ENCODE measurements at places on chromosomes 7 and 10.

- no peak for DNase-seq
Observed at GRCh38 chr10:119112056-119112455, 8.1 kb downstream of the DENND10 start.

DNA sequence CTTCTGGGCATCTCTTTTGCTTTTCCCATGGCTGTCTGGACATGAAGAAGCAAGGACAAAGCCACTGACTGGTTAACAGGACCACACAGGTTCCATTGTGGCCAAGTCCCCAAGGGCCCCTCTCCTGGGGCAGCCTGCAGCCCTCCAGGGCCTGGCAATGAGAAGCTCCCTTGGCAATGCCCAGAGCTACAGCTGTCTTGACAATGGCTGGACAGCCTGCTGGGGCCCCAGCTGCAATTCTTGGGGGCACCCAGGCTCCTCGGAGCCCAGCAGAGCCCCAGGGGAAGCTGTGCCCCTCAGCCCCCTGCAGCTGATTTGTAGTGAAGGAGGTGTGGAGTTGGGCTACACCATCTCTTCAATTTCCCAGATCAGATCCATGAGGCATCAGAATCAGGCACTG lies 384.9 kb upstream of the PODXL start:
- no peak for DNase-seq

DNA sequence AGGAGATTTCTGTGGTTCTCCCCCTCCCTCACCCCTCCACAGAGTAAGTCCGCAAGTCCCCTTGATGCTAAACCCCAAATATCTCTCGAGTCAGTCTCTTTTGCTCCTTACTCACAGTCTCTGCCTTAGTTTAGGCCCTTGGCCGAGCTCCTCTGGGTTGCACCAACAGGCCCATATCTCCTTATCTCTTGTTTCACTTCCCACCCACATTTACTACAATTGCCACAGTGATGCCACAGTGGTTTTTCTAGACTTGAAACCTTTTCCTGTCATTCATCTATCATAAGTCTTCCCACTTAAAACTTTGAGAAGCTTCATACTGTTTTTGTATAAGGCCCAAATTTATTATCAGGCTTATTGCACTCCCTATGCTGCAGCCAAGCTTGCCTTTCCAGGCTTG lies 23.4 kb upstream of the NME8 start:
- DNase-seq = no peak

- no peak for DNase-seq
Observed at GRCh38 chr10:129075508-129075907, 391.5 kb upstream of the MGMT start.

DNA sequence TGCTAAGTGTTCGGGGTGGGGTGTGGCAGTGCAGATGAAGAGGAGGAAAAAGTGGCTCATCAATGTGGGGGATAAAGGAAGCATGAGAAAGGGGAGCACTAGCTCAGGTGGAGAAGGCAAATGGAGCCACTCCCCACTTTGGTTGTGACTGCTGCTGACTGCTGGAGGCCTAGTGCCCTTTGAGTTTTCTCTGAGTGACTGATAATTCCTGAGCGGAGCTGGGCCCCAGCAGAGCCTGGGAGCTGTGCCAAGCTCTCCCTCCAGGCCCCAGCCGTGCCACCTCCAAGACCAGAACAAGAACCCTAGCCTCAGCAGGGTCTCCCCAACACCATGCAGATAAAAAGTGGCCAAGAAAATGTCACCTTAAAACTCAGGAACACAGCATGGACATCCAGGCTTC lies 9.7 kb upstream of the RASSF4 start:
- no peak for DNase-seq
